ENCODE measurements at places on chromosomes 12 and 14. TPM values are rescaled to one million over a fixed set of nuclear protein-coding genes. Genes with fewer than 3 reads are reported as not detected.

The MMP17 gene
- total RNA-seq = 4.6 TPM

The POTEM gene
- total RNA-seq = not detected

The CLEC6A gene
- not detected for total RNA-seq

The BTG1 gene
- 150 TPM for total RNA-seq

The GPRC5A gene
- 5.1 TPM for total RNA-seq

The FAM222A gene
- total RNA-seq = not detected

The DBX2 gene
- total RNA-seq = 0.66 TPM

The MYH7 gene
- not detected for total RNA-seq

The C12orf54 gene
- not detected for total RNA-seq

The TRPV4 gene
- 1.3 TPM for total RNA-seq

The INTS13 gene
- 40.3 TPM for total RNA-seq

The IRAK3 gene
- 94.2 TPM for total RNA-seq

The ZNF891 gene
- total RNA-seq = 2.7 TPM

The GALNT6 gene
- total RNA-seq = 1.1 TPM

The TMCC3 gene
- 12.1 TPM for total RNA-seq

The KCNA5 gene
- not detected for total RNA-seq

The AMIGO2 gene
- 5.1 TPM for total RNA-seq

The CSRP2 gene
- 95.6 TPM for total RNA-seq

The RNF212B gene
- total RNA-seq = not detected
